ENCODE measurements at places on chromosomes 2 and 18.

- no peak for DNase-seq
Measured at GRCh38 chr2:136204971-136205370, 87.0 kb upstream of the CXCR4 start.

- DNase-seq: no peak
Measured at GRCh38 chr2:85409845-85410583, at the start of gene CAPG. CAPG (minus strand) TSS chr2:85410366; CDS start chr2:85402145, 8,221 bp downstream.

GRCh38 chr2:58976375-58977071 is 735.4 kb upstream of the FANCL start:
- DNase-seq: no peak

DNA sequence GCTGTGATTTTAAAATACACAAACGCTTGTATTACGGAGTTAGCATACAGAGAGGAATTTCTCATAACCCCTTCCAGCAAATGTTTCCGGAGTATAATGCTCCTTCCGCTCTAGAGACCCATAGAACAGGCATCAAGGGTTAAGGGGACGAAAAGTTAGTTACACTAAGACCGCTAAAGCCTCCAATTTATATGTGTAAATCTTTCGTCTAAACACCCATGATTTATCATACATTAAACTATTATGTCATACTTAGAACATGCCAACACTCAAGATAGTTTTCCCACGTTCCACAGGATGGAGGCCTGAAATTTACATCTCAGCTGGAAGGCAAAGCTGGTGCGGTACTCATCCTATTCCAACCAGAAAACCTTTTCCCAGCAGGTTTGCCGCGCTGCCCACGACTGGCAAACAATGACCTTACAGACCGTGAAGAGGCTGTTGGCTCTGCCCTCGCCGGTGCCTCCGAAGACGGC is 650 bp downstream of the ORMDL1 start:
- DNase-seq: peak; percentile 36

DNA sequence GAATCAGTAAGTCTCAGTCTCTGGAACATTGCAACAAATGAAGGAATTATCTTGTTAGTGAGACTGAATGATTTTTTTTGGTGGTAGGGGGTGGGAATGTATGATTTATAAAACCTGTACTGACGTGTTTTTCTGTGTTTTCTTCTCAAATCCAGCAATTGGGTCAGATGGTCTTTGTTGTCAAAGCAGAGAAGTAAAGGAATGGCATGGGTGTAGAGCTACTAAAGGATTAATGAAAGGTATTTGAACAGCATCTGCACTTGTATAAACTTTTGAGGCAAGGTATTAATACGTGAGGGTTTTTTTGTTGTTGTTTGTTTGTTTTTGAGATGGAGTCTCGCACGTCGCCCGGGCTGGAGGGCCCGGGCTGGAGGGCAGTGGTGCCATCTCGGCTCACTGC is 10.7 kb downstream of the DDX1 start:
- DNase-seq: no peak

DNA sequence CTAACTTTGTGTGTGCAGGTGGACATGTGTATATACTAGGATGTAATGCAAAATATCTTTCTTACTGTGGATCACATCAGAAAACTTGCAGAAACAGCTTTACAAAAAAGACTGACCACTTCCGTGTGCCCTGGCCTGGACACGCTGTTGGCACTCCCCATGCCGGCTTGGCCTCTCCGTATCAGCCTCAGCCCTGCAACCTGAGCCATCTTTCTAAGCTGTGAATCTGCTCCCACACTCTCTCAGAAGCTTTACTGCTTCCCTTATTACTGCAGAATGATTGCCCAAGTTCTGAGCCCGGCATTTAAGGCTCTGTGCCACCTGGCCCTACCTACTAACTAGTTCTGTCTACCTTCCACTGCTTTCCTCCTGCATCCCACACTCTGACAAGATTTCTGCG is 37.8 kb downstream of the MYO7B start:
- no peak for DNase-seq

GRCh38 chr2:1497122-1497611 is 83.9 kb downstream of the TPO start:
- DNase-seq: no peak

DNA sequence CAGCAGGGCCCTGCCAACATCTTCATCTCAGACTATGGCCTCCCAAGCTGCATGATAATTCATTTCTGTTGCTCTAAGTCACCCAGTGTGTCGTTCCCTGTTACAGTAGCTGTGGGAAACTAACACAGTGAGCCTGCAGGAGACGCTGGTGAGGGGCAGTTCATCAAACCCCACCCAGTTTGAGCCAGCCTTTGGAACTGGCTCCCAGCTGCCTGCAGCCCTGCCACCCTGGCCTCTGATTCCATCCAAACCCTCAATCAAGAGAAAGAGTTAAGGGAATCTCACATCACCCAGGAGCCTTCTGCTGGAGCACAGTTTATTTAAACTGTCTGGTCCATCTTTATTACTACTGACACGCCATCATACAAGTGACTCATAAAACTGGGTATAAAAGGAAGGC is 64.9 kb upstream of the ZCCHC2 start:
- no peak for DNase-seq

- DNase-seq: no peak
Measured at GRCh38 chr18:53551868-53552426, 672.5 kb downstream of the MBD2 start.

GRCh38 chr18:45651275-45651674 is 36.0 kb downstream of the SLC14A2 start:
- DNase-seq: no peak

GRCh38 chr18:70132999-70133398 is 72.5 kb downstream of the RTTN start:
- DNase-seq: peak; percentile 95

GRCh38 chr2:119486886-119487285 is 37.4 kb downstream of the SCTR start:
- peak; percentile 22 for DNase-seq

GRCh38 chr2:10238991-10239485 is 63.7 kb upstream of the HPCAL1 start:
- DNase-seq: no peak

GRCh38 chr2:20213651-20214565 is 11.0 kb downstream of the SDC1 start:
- no peak for DNase-seq

- no peak for DNase-seq
Measured at GRCh38 chr2:15225131-15225530, 336.0 kb downstream of the NBAS start.

DNA sequence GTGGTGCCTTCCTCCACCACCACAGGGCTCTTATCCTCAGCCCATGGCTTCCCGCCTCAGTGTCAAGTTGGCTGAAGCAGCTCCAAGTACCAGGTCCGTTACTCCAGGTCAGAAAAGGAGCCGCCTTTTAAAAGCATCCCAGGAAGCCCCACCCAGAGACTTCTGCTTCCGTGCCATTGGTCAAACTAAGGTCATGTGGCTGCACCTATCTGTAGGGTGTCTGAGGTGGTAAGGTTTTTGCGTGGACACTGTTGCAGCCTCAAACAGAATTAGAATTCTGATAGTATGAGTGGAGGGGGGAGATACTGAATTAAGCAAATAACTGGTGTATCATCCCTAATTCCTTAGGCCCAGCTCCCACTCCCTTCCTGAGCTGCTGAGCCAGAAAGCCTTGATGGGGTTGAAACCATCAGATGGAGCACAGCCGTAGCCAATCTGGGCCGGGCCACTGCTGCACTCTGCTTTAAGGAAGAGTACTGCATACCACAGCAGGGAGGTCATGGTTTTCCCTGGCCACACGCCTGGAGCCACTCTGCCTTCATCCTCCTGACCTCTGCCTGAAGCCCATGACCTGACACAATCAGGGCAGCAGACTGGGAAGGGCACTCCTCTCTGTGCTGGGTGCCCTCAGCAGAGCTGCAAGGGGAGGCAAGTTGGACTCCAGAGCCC is 8.4 kb downstream of the TMEM247 start:
- peak; percentile 70 for DNase-seq

DNA sequence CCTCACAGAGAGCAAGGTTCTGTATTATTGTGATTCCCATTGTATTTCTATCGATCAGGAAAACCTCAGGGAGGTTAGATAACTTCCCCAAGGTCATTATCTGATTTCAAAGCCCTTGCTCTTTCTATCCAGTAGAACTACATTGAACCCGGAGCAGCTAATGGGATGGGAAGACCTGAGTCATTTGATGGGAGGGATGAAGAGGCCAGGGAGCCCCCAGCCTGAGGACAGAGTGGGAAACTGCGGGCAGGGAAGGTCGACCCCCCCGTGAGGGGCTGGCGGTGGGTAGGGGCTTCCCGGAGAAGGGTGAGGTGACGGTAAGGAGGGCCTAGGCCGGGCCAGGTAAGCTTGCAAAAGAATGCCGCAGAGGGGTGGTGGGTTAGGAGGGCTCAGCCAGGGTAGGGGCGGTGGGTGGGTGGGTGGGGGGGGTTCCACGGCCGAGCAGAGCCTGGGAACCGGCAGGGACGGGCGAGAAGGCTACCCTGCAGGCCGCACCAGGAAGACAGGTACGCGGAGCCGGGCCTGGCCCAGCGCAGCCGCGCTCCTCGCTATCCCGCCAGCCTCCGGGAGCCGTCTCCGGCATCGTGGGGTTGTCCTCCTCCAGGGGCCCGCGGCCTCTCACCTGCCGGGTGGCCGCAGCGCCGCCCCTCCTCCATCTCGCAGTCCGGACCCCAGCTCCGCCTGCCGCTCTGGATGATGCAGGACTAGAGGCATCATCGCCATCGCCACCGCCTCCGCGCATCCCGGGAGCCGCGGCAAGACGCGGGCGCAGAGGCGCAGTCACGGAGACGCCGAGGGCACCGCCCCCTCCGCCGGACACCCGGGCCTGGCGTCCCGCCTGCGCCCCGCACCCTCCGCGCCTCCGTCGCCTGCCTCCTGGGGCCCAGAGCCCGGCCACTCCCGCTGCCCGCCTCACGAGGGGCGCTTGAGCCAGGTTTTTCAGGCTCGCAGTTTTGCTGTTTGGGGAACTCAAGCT is at the start of gene GPR75:
TSS of gene GPR75 (minus strand) at position 762 of the 976 bp plus-strand sequence. CDS start 5,211 bp downstream, outside the sequence.
- peak; percentile 24 for DNase-seq

DNA sequence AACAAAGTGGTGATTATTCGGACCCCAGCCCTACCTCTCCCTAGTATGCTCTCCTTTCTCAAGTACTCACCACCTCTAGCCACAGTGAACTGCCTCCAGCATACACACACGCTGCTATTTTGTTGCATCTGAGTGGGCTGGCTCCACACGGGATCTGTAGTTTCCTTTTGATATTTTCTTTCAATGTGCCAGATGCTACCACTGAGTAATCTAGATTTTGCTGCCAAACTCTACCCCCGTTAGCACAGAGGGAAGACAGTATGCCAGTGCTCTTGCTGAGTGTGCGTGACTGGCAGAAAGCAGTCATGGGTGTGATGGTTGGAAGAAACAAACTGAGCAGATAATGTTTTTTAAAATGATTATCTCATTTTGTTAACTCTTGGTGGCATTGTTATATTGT is 11.6 kb downstream of the CFLAR start:
- peak; percentile 49 for DNase-seq

GRCh38 chr2:233407771-233408181 is 53.5 kb downstream of the DGKD start:
- DNase-seq: peak; percentile 42

- DNase-seq: no peak
Measured at GRCh38 chr18:48634491-48634890, 95.7 kb downstream of the CTIF start.

DNA sequence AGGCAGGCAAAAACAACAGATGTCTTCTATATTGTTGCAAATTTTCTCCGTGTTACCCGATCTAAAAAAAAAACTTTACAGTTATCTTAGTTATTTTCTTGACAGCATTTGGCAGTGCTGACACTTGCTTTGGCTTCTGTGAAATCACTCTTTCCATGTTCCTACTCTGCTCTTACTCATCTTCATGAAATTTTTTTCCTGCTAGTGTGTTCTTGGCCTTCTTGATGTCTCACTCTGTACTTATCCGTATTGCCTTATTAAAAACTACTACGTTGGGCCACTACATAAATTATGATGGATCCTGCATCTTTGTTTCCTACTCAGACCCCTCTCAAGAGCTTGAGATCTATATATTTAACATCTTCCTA is 134.4 kb downstream of the IKZF2 start:
- DNase-seq: peak; percentile 4

- DNase-seq: no peak
Measured at GRCh38 chr2:56108806-56109205, 75.0 kb upstream of the CCDC85A start.

Measured in fibroblast of skin of right biceps (primary cell).